ENCODE measurements at places on chromosomes 2 and 18.

DNA sequence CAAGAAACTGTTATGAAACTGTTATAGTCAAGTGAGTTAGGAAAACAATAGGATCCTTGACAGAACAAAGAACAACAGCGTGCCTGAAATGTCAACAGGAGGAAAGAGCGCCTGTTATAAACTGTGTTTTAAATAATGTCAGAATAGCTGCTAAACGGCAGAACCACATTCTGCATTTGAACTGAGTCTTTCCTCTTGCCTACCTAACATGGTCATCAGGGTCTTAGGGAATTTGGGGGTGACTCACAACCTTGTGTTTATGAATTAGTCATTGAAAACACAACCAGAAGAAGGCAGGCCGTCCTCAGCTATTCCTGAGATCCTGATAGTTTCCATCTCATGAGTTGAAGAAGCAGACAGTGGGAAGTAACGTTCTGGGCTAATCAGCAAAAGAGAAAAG, 222.0 kb upstream of the FN1 start:
- DNase-seq, result no peak

- no peak for DNase-seq
Measured at GRCh38 chr18:43312891-43313290, 35.6 kb upstream of the SYT4 start.

DNA sequence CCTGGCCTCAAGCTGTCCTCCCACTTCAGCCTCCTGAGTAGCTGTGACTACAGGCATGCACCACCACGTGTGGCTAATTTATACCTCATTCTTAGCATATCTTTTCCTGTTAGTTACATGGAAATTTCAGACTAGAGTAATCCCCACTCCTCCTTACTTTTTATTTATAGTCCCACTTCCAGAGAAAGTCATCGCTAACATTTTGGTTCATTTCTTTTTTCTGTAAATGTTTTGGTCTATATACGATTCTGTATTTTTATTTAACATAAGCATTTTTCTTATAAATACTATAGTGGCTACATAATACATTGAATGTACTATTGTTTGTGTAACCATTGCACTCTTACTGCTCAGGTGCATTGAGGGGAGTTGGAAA, 42.3 kb downstream of the DDX1 start:
- no peak for DNase-seq

DNA sequence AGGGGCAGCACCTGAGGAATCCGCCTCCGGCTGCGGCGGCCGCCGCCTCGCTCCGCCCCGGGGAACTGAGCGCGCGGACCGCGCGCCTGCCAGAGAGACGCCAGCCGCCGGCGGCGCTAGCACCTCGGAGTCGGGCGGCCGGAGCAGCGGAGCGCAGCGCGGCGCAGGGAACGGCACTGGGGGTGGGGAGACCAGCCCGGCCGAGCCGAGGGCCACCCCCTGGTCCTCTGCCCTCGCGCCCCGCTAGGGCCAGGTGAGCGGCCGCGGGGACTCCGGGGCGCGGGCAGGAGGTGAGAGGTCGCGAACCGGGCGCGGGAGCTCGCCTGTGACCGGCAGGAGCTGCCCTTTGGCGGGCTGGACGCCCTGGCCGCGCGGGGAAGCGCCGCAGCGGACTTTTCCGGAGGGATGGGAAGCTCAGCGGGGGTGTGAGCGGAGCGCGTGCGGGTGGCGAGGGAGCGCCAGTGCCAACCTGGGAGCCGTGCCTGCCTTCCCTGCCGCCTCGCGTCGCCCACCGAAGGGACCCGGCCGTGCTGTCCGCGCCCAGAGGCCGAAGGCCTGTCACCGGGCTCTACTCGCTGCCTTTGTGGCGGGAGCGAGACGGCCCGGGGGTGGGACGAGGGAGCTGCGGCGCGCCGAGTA, at the start of gene GREB1L:
TSS of gene GREB1L (plus strand) at position 92 of the 639 bp plus-strand sequence. CDS start 141,287 bp downstream, outside the sequence.
- no peak for DNase-seq

- no peak for DNase-seq
Measured at GRCh38 chr2:38159597-38159996, 83.6 kb upstream of the CYP1B1 start.

DNA sequence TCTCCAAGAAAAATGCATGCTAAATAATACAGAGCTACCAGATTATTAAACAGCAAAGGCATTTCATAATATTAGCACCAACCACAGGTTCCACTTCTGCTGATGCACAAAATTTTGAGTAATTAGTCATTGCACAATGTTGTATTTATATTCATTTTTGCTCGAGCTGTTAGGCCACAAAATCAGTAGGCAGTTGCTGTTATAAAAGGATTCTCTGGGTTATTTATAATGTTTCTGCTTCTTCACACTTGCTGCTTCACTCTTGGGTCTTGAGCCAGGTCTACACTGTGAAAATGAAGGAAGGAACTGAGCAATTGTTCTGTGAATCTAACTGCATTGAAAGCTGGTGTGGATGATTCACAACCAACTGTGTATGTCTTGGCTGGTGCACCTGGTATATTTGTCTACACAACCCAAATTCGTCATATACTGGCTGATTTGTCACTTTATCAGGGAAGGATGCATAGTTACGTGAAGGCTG, 38.3 kb downstream of the MRPL33 start:
- no peak for DNase-seq

- no peak for DNase-seq
Measured at GRCh38 chr2:241091201-241091600, 10.9 kb downstream of the MTERF4 start.

- no peak for DNase-seq
Measured at GRCh38 chr2:75846683-75847190, 136.0 kb upstream of the GCFC2 start.

- no peak for DNase-seq
Measured at GRCh38 chr18:65372904-65373303, 377.9 kb upstream of the CDH7 start.

DNA sequence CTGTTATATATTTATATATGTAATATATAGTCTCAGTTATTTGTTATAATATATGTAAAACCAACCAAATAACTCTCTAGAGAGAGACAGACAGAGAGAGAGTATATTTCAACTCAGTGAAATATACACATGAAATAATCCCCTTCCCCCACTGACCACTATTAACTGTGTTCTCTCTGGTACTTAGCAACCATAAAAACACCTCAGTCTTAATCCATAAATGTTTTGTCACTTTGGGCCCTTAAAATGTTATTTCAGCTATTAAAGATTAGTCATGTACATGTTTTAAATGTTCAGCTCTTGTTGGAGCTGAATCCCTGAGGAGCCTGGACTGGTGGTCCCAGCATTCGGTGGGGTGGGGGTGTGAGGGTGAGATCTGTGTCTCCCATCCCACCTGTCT, 122.2 kb upstream of the MAP3K20 start:
- DNase-seq, result no peak

DNA sequence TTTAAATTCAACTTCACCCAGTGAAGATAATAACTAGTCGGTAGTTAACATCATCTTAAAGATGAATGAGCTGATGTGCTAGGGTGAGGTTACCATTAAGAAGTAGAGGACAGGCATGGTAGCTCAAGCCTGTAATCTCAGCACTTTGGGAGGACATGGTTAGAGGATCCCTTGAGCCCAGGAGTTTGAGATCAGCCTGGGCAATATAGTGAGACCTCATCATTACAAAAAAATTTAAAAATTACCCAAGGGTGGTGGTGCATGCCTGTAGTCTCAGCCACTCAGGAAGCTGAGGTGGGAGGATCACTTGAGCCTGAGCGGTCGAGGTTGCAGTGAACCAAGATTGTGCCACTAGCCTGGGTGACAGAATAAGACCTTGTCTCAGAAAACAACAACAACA, 4.7 kb downstream of the GALNT5 start:
- no peak for DNase-seq

DNA sequence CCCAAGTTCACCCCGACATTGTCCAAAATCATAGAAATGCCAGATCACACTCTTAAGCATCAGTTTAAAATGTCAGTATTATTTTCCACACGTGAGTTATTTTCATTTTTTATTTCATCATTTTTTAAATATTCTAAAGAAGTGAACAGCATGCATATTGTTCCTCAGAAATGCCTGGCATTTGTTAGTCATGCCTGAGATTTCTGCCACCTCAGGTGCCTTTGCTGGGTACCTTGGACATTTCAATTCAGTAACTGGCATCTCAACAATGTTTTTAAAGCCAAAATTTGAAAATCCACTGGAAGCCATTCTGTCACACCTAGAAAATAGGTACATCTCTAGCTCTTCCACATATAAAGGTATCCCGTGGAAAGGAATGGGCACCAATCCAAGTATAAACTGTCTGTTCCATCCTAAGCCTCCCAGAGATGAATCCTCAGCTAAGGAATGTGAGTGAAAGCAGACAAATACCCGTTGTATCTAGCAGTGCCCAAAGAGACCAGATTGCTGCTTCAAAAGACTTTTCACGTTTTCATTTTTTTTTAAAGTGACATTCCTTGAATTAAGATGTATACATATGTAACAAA, 159.8 kb downstream of the ZNF385B start:
- DNase-seq, result no peak

- DNase-seq, result no peak
Measured at GRCh38 chr2:81937944-81938343, 1633.4 kb upstream of the LRRTM1 start.
